Midbrain (tissue), 1 donor: ENCODE measurements at places on chromosomes 3 and 15.

DNA sequence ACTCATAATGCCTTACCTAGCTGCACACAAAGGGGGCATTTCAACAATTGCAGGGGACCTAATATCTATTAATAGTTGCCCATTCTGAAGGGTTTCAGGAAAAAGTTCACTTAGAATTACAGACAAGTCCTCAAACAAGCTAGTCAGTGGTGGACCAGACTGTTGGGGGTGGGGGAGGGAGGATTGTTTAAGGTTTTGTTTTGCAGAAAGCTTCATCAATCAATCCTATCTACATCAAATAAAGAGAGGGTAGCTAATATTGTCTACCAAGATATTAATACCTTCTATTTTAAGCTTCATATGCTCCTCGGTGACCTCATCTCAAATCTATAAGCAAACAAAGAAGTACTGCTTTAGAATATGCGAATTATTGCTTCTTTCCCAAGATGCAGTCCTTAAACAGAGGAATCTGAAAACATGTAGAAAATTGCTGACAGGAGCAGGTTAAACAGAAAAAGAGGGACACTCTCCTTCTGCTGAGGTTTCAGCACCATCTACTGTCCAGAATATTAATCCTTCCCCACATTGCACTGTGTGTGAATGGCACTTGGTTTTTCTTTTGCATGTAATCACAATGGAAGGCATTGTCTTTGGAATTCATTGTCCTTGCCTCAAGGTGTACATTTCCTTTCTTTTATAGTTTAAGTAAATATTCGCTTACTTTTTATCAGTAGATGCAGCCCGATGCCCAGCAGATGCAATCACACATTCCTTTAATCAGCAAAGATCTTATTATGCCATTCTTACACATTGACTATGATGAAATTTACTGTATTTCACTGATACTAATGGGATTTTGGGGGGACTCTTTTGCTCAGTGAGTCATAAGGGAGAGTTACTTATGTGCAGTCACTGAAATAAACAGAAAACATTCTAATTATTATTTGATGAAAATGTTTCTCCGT, 94.7 kb downstream of the IL5RA start:
- DNase-seq: peak; percentile 69

DNA sequence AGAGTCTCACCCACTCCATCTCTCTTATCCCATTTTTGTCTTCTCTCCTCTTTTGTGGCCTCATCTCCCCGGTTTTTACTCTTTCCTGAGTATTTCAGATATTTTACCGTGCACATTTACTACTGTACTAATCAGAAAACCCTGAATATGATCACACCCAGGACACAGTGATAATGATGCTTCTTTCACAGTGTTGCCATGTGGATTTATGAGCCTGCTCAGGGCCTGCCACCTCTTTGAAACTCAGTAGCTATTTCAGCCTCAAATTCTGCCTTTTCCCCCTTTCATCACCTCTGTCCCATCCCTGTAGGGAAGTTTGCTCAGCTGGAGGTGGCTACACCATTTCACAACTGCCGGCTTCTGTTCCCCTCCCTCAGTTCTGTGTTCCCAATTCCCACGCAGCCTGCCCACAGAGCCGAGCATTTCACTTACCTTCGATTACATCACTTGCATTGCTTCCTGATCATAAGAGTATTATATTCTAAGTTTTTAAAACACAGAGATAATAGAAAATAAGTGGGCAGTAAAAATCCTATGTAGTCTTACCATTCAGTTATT, 33.2 kb downstream of the ARNT2 start:
- DNase-seq: no peak

DNA sequence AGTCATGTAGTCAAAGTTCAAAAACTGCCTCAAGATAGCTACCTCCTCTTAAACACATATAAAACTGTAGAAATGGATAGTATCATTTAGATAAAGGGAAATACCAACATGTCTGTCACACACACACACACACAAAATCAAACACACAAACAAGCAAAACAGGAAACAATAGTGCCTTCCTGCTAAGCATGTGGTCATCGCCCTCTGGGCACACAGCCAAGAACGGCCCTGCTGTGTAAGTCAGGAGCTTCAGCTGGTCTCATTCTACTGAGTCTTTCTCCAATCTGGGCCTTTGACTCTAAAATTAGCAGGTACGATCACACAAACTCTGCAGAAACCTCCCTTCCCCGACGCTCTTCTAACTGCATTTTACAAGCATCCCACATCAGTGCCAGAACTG, 272.2 kb upstream of the CHRNA7 start:
- peak; percentile 86 for DNase-seq

DNA sequence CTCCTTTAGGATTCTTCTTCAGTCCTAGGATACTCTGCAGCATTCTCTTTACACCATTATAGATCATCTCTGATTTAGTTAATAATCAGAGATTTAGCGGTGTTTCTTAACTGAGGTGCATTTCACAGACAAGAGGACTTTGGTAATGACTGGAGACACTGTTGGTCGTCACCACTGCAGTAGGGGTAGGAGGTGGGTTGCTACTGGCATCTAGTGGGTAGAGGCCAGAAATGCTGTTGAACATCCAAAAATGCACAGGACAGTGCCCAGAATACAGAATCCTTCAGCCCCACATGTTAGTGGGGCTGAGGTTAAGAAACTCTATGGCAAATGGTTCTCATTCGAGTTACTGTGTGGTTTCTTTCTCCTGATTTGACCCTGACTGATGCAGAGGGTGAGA, 80.4 kb upstream of the LMCD1 start:
- no peak for DNase-seq

- no peak for DNase-seq
Observed at GRCh38 chr3:111603679-111604078, 8.5 kb upstream of the ZBED2 start.

DNA sequence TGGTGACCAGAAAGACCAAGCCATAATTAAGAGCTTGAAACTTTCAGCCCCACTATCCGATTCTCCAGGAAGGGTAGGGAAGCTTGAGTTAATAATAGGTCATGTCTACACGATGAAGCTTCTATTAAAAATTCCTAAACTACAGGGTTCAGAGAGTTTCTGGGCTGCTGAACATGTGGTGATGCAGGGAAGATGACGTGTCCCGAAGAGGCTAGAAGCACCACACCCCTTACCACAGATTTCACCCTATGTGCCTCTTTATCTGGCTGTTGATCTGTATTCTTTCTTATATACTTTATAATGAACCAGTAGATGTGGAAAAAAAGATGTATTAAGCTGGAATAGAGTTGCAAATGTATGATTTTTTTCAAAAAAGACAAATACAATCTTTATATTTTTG, 473.4 kb downstream of the NLGN1 start:
- no peak for DNase-seq
